ENCODE measurements at places on chromosomes 3 and 15.

- DNase-seq = no peak
Observed at GRCh38 chr3:180123928-180124327, 87.2 kb upstream of the PEX5L start.

DNA sequence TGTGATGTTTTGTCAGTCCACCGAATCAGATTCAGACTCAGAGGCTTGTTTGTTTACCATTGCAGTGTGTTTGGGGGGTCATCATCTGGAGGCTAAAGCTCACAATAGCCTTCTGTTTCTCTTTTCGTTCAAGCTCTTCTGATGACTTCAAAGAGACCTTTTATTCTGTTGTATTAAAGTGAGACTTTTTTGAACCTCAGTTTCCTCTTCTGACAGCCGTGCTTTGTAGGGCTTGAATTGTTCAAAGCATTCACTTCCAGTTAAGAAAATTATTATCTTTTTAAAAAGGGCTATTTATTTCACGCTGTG, 1.3 kb downstream of the PXK start:
- no peak for DNase-seq

GRCh38 chr15:89751748-89752147, 699 bp upstream of the MESP1 start:
- DNase-seq = no peak

- DNase-seq = no peak
Observed at GRCh38 chr3:101848326-101848725, 988 bp upstream of the NFKBIZ start.

DNA sequence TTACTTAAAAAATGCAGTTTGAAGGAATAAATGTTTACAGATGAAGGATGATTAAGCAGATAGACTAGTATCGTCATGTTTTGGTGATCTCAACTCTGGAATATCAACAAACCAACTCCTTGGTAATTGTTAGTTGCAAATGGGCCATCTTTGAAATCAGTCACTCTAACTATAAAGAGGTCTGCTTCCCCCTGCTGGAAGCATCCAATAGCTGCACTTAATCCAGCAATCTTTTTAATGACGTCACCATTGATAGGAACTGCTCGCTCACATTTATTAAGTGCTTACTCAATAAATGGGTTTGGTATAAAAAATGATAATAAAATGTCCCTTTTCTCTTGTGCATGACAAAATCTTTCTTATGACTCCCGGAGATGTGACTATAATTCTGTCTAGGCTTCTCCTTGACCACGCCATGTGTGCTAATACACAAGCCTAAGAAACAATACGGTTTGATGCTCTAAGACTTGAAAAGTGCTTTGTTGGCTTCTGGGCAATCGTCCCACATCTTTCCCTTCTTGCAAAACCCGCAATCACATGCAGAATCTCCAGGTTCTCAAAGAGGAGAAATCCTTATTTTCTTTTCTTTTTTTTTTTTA, 227.6 kb upstream of the POU1F1 start:
- DNase-seq = peak; percentile 11

DNA sequence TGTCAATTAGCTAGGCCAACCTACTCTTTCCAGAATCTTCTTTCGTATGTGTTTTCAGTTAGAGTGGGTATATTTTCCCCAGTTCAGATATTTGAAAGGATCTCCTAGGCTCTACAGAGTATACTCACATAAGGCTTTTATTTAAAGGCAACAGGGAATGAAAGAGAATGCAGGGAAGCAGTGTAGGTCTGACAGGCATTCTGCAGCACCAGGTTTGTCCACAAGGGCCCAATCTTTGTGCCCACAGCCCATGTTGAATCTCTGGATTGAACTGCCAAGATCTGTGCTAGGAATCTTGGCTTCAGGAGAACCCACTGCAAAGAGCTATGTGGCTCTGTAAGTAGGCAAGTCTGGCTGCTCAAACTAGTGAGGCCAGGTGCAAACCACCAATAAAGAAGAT, 24.2 kb upstream of the GALNT15 start:
- DNase-seq = no peak

DNA sequence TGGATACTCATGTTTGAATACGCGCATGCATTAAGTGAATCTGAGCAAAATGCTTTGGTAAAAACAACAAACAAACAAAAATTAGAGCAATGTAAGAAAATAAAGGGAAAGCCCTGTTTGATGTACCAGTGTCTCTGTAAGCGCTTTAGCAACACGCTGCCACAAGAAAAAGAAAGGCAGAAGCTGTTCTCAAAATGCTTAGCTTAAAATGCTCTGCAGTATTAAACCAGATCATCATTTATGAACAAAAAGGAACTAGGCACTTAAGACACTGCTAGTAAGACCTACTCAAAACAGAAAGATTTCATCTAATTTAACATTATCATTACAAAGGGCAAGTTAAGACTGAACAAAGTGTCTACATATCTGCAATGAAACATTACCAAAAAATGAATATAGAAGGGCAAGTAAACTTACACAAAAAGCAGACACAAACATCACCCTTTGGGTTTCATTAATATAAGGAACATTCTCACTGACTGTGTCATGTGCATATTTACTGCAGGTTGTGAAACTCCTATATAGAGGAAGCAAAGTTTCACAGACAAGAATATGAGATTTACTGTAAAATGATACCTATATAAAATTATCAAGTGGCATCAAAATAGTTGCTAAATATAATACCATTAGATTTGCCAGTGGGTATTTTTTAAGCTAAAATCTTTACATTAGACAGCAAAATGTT, 102.1 kb downstream of the FBXL22 start:
- no peak for DNase-seq

- DNase-seq = peak; percentile 22
Observed at GRCh38 chr3:102224171-102224570, 210.6 kb upstream of the ZPLD1 start.

DNA sequence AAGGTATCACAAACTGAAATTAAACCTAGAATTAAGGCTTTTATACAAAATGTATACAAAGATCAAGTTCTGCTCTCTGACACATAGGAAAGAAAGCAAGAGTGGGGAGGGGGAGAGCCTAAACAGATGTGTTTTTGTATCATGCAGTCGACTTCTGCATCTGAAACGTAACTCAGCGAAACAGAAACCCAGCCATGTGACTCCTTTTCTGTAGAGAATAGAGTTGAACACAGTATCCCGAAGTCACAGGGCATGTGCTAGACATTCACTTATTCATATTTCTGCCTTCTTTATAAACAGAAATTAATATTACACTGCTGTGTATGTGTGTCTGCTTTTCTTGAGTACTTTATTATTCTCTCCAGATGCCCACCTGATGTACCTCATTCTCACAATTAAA, 121.0 kb downstream of the PDZRN3 start:
- DNase-seq = no peak

GRCh38 chr3:124812291-124813265, 74.6 kb downstream of the ITGB5 start:
- no peak for DNase-seq

DNA sequence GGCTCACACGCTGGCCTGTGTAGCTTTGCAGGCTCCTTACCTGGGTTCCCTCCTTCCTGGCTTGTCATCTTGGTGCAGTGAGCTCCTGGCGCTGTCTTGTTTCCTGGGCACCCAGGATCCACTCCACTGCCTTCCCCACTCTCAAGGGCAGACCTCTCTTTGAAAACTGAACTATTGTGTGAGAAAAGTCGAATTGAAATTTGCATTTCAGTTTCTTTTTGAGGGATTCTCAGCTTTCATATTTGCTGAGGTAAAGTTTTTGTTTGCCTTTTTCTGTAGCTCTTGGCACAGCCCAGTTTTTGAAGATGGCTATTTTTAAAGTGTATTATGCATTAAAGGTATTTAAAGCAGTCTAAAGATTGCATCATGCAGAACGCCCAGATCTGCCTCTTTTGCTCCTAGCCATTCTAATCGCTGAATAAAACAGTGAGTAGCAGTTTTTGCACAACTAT, 70.1 kb downstream of the CCK start:
- DNase-seq = no peak

DNA sequence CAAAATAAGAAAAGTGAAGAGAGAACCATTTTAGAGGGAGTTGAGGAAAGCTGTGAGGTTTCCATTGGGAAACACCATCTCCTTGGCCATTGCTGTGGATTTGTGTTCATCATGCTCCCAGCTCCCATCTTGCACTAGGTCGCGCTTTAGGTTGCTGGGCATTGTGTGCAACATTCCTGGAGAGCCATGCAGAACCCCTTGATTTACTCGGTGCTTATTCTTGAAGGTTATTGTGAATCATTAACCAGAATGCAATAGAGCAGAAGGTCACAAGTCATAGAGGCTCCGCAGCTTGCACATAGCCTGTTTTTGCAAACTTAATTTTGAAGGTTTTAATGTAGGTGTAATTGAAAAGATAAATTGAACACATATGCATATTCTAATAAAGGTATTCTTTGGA, 239.2 kb upstream of the IL12A start:
- no peak for DNase-seq

DNA sequence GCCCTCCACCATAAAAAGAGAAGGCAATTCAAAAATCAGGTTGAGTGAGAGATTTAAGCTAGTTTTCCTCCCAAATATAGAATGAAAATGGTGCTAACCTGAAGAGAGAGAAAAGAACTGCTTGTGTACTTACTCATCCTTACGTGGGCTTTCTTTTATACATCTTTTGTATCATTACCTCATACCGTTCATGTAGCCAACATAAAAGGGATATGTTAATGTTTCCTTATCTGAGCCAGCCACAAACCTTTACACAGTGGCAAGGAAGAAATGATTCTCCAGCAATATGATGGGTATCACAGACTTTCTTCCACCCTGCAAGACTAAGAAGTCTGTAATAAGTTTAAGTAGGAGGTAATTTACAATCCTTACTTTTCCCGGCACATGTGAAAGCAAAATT, 600.8 kb upstream of the ZNF385D start:
- no peak for DNase-seq

GRCh38 chr3:107999215-107999775, 91.5 kb downstream of the CD47 start:
- DNase-seq = no peak

- DNase-seq = no peak
Observed at GRCh38 chr3:77227567-77227966, 187.7 kb downstream of the ROBO2 start.

GRCh38 chr3:39075910-39076309, 24.1 kb downstream of the WDR48 start:
- no peak for DNase-seq

DNA sequence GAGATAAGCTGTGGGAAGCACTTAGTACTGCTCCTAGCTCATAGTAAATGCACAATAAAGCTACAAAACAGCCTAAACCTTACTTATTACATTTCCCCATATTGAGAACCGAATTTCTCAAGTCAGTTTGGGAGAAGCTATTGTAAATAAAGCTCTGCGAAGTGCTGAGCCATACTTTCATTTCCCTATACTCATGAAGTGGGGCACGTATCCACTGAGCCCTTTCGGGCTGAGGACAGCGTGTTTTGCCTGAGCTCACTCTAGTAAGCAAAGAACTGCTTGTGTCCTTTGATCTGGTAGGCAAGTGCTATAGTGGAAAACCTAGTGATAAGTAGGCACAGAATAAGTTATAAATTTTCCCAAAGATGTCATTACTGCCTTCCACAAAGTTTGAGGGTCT, 165.0 kb downstream of the RSL24D1 start:
- no peak for DNase-seq

DNA sequence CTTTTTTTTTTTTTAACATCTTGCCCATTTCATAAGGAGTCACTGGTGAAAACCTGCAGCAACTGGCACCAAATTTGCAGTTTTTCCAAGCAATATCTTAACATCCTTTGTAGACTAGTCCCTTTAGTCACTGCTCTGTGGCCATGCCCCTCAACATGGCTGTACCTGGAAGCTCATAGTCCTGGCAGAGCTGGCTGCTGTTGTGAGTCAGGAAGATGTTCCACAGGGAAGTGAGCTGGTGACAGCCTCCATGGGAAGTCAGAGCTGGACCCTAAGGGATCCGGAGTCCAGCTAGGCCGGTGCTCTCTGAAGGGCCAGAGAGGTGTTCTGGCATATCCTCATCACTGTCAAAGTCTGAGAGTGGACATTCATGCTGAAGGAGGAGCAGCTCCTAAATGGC, 99.3 kb upstream of the ZBED2 start:
- DNase-seq = no peak

GRCh38 chr3:127608362-127608718, 10.1 kb downstream of the MCM2 start:
- no peak for DNase-seq

Measured in CD4-positive, alpha-beta T cell treated with Interleukin-17A for 1 hour (primary cell).